ENCODE measurements at places on chromosomes 3 and 15.

DNA sequence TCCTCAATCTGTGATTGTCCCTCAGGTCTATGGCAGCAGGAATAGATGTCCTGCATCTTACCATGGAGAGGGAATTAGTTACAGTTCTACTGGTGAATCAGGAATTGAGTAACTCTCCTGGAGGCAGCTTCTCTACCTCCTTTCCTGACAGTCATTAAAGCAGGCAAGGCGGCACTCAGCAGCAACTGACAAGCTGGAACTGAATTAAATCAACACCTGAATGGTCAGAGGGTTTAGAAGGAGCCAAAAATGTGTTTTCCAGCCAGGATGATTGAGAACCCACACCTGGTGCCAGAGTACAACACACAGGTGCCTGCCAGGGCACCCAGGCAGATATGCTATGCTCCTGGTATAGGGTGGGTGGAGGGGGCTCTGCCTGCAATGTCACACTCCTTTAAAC lies 43.1 kb upstream of the TIPARP start:
- no peak for DNase-seq

DNA sequence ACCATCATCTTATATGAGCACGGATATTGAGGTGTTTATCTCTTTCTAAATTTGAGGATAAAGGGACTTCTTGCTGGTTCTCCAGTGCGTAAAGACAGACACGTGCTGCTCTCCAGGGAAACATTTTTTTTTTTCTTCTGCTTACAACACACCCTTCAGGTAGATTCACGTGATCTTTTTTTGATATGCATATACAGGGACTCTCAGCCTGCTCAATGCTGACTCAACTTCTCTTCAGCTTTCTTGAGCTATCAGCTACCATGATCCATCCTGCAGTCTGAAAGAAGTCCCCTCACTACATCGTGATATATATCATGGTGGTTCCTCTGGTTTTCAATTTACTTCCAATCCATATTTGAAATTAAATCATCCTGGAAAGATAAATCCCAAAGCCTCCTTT lies 87.1 kb upstream of the SLITRK3 start:
- no peak for DNase-seq

DNA sequence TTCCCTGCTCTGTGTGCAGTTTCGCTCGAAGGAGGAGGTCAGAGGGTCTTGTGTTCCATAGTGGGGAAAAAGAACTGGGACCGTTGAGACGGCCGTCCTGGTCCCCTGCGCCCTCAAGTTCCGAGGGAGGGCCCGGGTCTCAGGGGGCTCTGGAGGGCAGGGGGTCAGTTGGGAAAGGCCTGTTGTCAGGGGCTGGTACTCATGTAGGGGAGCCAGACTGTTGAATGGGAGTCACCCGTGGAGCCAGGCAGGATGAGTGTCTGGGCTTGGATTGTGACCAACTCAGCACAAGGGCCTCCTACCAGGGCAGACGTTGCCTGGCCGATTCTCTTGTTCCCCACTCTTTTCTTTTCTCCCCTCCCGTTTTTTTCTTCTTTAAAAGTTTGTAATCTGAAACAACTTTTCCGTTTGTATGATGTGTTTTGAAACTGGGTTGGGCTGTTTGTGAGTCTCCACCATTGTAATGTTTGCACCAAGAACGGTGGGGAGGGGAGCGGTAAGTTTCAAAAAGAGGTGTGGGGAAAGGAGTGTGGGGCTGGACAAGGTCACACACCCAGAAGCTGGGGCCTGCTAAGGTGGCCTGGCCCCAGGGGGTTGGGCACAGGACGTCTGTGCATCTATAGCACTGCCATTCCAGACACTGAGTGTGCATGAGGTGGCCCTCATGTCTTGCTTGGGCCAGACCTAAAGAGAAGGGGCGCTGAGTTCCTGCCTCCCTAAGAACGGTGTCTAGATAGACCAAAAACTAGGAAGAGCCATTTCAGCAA lies 1.1 kb downstream of the CMTM7 start:
- DNase-seq = no peak

DNA sequence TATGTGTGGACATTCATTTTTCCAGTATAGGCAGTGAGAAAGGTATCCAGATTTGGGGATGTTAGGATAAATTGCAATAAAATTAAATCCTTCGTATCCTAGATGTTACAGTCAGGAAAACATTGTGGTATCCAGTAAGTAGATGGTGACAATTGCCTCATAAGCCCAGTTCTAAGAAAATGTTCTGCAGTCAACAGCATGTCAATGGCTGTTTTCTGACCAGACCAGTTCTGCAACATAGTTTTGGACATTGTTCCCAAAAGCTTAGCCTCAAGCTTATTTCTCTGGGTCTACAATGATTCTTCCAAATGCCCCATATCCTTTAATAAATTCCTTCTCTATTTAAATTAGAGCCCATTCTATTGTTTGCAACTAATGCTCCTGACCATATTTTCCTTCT lies 480.7 kb downstream of the FHIT start:
- no peak for DNase-seq

GRCh38 chr3:197006446-197006845 lies 23.2 kb downstream of the MELTF start:
- no peak for DNase-seq

DNA sequence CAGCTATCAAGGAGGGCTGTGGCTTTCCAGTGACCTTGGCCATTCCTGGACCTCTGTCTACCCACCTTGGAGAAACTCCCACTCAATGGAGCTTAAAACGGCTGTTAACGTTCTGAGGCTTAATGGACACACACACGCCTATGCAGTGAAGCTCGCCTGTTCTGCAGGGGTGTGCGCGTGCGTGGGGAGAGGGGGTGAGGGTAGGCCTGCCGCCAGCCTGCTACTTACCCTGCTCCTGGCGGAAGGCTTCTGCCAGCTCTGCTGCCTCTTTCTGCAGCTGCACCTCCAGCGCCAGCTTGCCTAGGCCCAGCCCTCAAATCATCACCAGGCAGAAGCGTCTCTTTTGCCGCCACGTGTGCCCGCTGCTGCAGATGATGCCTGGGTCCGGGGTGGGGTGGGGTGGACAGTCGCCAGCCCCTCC lies 23.2 kb upstream of the PARL start:
- DNase-seq = no peak

GRCh38 chr15:81161851-81162250 lies 27.8 kb downstream of the CFAP161 start:
- no peak for DNase-seq

DNA sequence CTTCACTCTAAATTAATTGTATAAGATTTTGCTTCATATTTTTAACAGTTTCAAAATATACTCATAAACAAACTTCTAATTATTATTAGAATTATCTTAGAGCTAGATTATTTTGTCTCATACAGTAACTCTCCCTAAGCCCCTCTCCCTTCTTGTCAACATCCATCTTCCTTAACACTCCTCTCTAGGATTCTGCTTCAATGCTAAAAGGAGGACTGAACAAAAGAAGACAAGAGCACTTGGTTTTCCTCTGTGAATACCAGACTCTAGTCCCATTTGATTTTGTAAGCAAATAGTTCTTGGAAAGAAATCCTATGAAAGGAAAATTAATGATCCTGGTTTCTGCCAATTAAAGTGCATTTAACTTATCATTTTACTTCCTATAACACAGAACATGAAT lies 91.8 kb downstream of the KCNMB2 start:
- DNase-seq = no peak

DNA sequence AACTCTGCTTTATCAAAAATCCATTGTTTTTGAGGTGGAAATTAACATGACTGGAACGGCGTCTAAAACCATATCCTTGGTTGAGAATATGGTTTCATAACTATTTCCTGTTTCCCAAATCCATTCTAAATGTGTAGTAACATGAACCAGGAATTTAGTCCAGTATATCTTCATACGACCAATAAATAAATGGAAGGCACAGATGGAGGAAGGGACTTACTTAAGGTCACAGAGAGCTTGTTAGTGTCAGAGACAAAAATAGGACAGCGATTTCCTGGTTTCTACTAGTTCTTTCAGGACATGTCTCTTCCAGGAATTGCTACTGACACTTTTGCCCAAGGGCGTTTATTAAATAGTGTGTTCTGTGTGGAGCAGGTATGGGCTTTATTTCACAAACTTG lies 41.2 kb downstream of the HES1 start:
- DNase-seq = no peak

DNA sequence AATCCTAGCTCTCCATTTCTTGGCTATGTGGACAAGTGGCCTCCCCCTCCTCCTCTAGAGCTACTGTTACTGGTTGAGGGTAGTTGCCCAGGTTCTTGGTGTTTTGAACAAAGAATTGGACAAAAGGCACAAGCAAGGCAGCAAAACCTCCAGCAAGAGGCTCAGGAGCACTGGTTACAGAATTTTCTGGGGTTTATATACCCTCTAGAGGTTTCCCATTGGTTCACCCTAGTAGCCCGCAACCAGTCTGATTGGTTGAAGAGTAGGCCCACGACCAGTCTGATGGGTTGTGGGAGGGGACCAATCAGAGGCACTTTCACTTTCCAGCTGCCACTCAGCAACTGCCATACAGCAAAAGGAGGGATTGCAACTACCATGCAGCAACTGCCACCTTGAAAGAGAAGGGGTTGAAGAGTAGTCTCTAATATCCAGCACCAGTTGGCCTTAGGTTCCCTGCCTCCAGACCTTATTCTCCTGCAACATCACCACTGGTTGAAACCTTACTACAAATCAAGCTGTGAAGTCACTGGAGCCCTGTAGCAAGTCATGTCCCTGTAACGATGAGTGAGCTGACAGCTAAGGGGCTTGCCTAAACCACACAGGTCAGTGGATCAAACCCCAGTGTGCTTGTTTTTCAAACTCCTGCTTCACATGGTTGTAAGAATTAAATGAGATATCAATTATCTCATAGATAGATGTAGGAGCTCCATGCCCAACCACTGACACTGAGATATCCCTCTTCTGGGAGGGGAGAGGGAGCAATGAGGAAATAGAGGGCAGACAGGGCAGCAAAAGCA lies 2.9 kb upstream of the C15orf39 start:
- DNase-seq = no peak

DNA sequence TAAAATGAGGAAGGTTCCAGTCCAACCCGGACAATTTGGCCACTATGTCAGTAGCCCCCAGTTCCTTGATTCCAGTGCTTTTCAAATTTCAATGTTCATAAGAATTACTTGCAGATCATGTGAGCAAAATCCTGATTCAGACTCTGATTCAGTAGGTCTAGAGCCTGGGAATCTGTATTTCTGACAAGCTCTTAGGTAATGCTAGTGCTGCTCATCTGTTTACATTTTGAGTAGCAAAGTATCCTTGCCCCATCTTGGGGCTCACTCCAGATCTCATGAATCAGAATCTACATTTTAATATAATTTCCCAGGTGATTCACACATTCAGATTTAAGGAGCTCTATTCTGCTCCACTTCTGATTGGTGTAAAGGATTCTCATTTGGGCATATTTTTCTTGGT lies 142.0 kb downstream of the NAALADL2 start:
- no peak for DNase-seq

GRCh38 chr3:166304584-166304983 lies 467.4 kb upstream of the BCHE start:
- no peak for DNase-seq

GRCh38 chr15:33194237-33194636 lies 277 bp downstream of the FMN1 start:
- no peak for DNase-seq

DNA sequence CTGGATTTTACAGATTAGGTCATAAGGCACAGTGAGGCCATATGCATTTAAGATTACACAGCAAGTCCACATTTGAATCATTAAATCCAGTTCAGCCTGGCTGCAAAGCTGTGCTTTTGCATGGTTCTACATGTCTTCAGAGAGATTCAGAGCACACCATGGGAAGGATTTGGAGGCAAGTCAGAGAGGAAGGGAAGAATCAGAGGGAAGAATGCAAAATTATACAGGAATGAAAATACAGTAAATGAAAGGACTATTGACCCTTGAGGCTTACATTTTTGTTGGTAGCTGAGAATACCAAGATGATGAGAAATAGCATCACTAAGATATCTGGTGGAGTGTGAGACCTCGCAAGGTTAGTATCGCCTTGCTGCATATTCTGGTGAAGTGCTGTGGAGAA lies 13.9 kb downstream of the FILIP1L start:
- DNase-seq = no peak

DNA sequence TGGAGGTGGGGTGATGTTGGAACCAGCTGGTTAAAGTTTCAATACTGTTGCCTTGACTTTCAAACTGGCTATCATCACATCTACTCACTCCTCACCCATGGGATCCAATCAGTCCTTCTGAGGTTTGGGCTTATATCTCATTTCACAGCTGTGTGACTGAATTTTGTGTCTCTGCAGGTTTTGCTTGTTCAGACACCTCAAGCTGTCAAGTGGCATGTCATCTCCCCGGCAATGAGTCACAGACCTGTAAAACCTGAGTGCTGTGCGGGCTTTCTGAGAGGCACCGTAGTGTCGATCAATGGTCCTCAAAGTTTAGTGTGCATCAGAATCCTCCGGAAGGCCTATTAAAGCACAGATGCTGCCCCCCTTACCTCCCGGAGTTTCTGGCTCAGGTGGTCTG lies 86.4 kb upstream of the RORA start:
- no peak for DNase-seq

GRCh38 chr15:80823120-80823519 lies 44.0 kb downstream of the CEMIP start:
- no peak for DNase-seq

DNA sequence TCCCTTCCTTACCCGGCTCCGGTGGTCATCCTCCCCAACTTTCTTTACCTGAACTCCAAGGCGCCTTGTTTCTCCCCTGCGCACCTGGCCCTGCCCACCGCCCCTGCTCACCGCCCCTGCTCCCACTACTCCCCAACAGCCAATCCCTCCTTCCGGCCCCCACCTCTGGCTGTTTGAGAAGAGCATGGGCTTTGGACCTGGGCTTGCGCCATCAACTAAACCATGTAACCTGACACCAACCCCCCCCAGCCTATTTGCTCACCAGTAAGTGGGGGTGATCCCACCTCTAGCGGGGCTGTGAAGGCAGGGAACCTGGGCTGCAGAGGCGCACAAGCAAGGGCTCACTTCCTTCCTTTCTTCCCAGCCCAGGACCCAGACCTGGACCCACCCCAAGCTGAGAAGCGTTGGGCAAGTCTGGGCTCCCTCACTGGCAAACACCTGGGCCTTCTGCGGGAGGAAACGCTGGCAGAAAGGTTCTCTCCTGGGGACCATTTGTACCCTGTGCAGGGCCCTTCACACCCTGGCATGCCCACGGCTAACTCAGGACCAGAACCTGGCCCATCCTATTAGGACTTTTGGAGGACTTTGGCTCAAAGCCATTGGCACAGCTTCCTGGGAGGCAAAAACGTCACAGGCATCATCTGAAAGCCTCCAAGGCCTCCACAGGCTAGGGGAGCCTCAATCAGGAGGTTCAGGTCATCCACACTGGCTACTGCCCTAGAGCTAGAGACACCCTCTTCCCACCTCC lies at the start of gene PLXNB1:
PLXNB1 (minus strand) TSS at position 127 of the 748 bp plus-strand sequence. CDS start 5,475 bp downstream, outside the sequence.
- DNase-seq = no peak

- DNase-seq = no peak
Observed at GRCh38 chr3:71796290-71796689, 11.3 kb upstream of the PROK2 start.

DNA sequence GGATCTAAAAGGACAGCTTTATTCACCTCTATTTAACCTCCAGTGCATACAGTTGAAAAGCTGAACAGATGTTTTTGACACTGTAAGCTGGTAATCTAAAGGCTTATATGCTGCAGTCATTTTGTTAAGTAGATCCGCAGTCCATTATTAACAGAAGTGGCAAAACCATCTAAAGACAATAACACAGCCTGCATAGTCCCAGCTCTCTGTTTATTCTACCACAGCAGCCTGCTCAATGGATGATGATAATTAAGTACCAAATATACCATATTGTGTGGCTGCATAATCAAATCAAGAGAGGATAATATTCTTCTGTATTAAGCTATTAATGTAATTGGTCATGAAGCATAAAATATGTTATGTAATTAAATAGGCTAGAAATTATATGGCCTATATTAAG lies 207.1 kb downstream of the MEIS2 start:
- DNase-seq = no peak
